ENCODE measurements at places on chromosomes 2 and 18.

DNA sequence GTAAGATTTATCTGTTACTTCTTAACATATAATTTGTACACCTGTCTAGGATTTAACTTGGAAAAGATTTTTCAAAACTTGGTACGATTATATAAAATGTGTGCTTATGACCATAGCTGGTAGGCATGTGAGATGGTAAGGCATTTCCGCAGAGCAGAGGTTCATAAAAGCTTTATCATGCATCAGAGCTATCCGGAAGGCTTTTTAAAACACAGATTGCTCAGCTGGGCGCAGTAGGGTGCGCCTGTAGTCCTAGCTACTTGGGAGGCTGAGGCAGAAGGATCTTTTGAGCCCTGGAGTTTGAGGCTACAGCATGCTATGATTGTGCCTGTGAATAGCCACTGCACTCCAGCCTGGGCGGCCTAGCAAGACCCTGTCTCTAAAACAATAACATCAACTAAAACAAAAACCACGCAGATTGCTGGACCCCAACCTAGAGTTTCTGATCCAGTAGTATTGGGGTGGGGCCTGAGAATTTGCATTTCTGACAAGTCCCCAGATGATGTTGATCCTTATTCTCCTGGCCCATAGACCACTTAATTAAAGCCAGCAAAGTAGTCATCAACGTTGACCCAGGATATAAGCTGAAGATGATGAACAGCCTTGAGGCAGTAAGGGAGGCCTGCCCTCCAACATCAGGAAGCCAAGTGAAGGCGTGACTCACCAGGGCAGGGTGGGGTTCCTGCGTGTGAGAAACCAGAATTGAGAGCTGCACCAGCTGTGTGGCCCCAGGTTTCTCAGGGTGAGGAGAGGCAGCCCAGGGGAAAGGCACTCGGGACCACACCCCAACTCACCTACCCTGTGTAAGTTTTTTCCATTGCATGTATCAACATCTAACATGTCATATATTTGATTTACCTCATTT is 21.6 kb upstream of the SLC20A1 start:
- peak; percentile 69 for DNase-seq

DNA sequence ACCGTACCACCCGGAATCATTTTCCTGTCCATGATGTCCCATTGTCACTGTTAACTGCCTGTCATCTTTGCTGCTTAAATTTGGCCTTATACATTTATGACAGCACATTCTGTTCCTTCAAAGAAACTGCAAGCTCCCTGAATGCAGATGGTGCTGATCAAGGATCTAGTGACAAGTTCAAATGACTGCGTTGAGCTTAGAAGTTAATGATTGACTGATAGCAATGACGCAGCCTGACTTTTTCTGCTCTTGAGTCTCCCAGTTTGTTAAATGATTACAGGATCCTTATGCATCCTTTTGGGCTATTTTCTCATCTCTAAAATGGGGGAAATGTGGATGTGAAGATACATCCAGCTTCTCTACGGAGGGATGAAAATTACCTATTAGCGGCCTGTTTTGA is 159.0 kb downstream of the DCC start:
- no peak for DNase-seq

GRCh38 chr2:63189026-63189425 is 138.4 kb downstream of the OTX1 start:
- DNase-seq = peak; percentile 38

DNA sequence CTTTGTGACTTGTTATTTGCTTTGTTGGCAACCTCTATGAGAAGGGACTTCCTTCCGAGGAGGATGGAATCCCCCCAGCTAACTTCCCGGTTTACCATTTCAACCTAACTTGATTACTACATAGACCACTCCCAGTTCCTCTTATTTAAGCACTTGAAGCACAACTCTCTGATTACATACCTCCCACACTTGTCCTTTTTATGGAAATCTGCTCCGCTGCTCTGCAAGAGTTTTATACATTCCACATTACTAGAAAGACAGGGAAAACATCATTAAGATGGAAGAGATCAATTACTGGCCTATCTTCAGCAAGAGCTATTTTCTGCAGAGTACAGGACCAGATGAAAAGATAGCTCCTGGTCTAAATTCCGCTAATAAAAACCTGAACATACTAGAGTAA is 160.0 kb upstream of the PGAP1 start:
- DNase-seq = no peak

- no peak for DNase-seq
Observed at GRCh38 chr2:42567806-42568400, 529 bp upstream of the MTA3 start.

- no peak for DNase-seq
Observed at GRCh38 chr18:35842536-35842935, 129.9 kb upstream of the RMP24 start.

- DNase-seq = no peak
Observed at GRCh38 chr18:56652802-56653201, 1.6 kb downstream of the WDR7 start.

DNA sequence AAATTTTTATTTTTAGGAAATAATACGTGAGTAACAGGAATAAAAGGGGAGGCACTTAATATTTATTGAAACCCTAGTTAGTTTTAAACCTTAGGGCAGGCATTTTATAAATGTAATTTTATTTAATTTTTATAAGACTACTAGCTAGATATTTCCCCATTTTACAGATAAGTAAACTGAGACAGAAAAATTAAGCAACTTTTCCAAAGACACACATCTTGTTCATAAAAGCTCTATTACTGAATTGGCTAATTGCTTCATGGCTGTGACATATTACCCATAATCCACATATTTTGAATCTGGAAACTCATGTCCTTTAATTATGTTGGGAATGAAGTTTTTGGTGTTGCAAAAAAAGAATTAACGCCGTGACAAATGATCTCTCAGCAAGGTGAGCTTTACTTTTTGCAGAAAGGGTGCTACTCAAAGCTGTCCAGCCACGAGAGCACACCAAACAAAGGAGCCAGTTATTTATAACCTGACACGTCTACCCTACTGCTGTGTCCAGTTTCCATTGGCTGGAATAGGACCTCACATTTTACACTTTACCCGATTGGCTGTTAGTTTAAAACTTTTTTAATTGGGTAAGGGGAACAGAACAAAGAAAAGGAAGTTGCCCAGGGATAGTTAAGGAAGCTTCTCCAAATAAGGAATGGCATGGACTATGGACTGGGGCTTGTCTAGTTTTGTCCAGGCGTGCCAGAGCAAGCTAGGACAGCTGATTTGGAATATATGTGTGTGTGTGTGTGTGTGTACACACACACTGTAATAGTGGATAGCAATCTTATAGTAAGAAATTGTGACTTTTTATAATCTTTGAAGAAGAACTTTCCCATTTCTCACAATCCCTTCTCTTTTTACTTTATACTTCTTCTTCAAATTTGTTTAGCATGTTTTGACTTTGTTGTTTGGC is 54.2 kb downstream of the COMMD1 start:
- no peak for DNase-seq

GRCh38 chr2:176466918-176467452 is 197.7 kb downstream of the MTX2 start:
- no peak for DNase-seq

GRCh38 chr18:38654946-38655345 is 1089.3 kb upstream of the CELF4 start:
- no peak for DNase-seq

GRCh38 chr18:37717656-37718055 is 152.1 kb upstream of the CELF4 start:
- DNase-seq = no peak

- no peak for DNase-seq
Observed at GRCh38 chr2:226037526-226037925, 638.0 kb downstream of the NYAP2 start.

DNA sequence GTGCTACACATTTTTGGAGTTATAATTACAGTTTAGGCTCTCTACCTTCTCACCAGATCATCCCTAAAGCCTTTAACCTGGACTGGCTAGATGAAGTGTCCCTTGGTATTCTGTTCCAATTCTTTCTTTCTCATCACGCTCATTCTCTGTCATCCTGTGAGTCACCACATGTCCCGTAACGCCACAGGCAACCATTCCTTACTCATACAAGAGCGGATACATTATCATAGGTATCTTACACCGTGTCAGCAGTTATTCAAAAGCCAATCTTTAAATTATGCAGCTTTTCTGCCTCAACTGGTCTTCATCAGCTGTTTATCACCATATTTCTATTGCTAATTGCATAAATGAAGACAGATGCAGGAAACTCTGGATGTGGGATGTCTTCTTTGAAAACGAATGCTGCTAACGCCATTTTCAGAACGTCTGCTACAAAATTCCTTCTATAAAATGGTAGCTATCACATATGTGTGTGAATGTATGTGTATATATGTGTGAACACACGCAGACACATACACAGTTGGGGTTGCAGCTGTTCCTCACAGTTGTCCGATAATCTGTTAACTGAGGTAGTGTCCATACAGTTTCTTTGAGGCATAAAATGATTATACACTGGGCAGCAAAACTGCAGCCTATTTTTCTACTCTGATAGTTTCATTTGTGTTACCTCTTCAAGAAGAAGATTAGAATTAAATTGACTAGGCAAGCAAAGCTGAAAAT is 47.9 kb downstream of the EML6 start:
- peak; percentile 26 for DNase-seq

- DNase-seq = no peak
Observed at GRCh38 chr18:49186242-49186641, 235.5 kb upstream of the SMAD7 start.

DNA sequence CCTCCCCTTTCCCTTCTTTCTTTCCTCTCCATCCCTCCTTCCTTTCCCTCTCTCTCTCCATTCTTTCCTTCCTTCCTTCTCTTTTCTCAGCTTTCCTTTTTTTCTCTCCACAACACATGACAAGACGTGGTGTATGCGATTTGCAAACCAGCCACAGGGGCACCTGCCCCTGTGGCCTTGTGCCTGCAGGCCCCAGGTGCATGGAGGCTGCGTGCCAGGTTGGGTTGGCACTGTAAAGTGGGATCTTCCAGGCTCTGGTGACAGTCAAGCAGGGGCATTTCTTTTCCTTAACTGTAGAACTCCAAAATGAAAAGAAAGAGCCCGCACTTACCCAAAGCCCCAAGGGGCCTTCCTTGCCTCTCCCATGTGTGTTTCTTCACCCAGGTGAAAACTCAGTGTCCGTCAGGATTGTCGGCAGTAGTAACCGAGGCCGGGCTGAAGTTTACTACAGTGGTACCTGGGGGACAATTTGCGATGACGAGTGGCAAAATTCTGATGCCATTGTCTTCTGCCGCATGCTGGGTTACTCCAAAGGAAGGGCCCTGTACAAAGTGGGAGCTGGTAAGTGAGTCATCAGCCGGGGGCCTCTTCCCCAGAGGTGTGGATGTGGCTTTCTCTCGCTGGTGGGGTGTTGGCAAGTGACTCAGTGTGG is 50.9 kb downstream of the MARCO start:
- DNase-seq = no peak

DNA sequence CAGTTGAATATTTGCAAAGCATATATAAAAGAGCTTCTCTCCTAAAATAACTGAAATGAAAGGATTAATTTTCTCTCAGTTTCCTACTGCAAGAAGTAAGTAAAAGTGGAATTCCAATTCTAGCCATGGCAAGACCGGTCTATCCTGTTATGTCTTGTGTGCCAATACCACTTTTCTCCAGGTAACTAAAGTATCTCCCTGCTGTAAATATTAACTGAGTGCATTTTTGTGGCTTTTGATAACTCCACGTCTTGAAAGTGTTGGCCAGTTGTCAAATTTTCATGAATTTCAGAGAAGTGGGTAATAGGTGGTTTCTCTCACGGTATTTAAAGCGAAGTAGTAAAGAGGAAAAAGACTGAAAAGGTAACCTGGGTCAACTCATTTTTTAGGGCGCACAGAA is 225.9 kb downstream of the NEDD4L start:
- no peak for DNase-seq

- DNase-seq = no peak
Observed at GRCh38 chr18:22378672-22379282, 38.9 kb downstream of the CTAGE1 start.

GRCh38 chr2:106280722-106281446 is 86.8 kb upstream of the UXS1 start:
- DNase-seq = no peak

- DNase-seq = no peak
Observed at GRCh38 chr2:191303140-191304005, 58.2 kb downstream of the MYO1B start.

DNA sequence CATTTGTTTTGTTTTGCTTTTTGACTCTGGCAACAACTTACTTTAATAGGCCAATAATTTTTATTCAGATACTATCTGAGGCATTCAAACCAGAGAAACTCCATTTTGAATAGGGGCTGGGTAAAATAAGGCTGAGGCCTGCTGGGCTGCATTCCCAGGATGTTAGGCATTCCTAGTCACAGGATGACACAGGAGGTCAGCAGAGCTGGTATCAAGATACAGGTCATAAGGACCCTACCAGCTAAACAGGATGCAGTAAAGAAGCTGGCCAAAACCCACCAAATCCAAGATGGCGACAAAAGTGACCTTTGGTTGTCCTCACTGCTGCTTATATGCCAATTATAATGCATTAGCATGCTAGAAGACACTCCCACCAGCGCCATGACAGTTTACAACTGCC is 102.2 kb upstream of the XPO1 start:
- DNase-seq = no peak

DNA sequence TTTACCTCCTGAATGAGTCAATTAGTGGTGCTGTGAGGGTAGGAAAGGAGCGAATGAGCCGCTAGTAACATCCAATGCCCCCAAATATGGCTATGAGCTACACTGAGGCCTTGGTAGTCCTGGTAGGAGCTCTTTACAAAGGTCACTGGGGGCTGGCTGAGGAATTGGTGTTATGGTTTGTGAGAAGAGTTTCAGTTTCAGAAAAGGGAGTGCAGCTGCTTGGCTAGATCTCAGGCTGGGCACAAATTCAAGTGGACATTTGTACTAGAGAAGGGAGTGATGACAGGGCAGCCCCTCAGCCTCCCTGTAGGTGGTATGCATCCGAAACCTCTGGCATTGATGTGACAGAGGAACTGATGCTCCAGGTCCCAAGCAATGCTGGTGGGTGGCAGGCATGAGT is 13.9 kb upstream of the PAIP2B start:
- DNase-seq = no peak

GRCh38 chr2:38549851-38550250 is 52.9 kb downstream of the HNRNPLL start:
- no peak for DNase-seq

DNA sequence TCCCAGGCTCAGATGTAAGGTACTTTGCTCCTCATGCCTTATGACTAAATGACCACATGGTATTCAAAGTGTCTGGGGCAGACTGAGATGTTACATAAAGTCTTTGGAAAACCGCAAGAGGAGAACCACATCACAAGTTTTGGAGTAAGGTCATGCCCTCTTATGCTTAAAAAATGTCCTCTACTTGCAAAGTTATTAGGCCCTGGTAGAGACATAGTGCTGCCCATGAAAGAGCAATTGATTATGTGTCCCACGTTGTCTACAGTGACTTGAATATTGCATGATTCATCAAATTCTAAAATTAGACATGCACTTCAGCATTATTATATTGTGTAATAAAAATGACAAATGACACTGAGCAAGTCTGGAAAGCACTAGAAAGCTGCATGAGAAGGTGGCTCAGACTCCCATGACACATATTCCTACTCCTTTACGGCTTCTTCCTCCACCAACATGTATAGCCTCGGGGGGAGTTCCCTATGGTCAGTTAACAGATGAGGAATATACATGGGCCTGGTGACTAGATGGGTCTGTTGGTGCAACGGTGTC is 602.6 kb upstream of the VRK2 start:
- DNase-seq = no peak

- no peak for DNase-seq
Observed at GRCh38 chr2:154381931-154382794, 316.3 kb upstream of the KCNJ3 start.

- DNase-seq = no peak
Observed at GRCh38 chr2:173998386-173998785, 33.2 kb upstream of the SP3 start.
